ENCODE measurements at places on chromosomes 7 and 10.

DNA sequence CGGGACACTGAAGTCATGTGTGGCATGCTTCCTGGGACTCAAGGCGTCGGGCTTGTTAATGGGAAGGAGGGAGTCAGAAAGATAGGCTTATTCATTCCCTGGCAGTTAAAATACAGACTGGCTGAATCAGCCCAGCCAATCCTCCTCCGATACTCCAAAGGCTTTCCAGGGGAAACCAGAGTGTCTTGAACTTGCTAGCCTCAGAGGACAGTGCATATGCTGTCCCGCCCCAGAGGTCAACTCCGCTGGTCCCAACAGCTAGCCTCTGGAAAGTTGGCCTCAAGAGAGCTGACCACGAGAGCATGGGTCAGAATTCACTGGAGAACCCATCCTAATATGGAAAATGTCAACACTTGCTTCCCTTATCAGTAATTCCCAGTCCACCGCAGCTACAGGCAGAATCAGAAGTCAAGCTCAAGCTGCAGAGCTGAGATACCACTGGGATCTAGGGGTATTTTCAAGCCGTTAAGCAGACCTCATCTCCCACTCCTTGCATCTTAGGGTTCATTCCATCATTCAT lies 43.0 kb downstream of the ELMO1 start:
- no peak for DNase-seq

GRCh38 chr7:107644309-107644974 lies 16.2 kb upstream of the SLC26A4 start:
- no peak for DNase-seq

DNA sequence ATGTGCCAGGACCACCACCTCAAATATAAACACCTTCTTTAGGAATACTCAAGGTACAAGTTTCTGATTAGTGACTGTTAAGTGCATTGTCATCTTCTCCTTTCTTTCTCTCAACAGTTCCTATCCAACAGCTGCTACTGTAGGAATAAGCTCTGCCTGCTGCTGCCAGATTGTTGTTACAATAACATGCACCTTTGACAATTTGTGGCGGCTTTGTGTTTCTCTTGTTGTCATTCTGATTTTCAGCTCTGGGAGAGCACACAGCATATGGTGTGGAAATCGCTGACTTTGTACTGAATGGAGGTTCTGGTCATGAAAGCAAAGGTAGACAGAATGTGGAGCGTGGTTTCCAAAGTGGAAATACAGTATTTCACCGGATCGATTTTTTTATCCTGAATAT lies 182.8 kb downstream of the SEC23IP start:
- no peak for DNase-seq

GRCh38 chr7:25565949-25566348 lies 337.7 kb upstream of the NPVF start:
- no peak for DNase-seq

DNA sequence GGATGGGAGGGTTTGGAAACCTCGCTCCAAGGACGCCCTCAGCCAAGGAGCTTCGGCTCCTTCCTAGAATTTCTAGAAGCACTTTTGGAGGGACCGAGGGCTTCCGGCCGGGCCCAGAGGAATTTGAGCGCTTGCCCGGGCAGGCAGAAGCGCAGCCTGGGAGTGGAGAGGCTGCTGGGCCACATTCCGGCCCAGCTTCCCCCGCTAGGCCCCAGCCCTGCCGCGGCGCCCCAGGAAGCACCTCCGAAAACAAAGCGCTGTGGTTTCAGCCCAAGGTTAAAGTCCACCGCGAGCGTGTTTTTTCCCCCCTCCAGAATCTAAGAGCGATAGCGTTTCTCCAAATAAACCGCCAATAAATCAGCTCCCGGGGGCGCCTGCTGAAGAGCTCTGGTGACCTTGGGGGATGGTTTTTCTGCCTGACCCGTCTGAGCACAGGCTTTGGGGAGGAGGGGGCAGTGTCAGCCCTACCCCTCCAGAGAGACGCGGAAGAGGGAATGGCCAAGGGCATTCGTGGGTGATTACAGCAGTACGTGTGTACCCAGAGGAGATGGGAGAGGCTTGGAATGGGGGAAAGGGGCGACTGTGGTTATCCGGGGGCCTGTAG lies 5.7 kb upstream of the TNRC18 start:
- no peak for DNase-seq

- DNase-seq = no peak
Measured at GRCh38 chr10:13633689-13634088, 46.9 kb downstream of the PRPF18 start.

DNA sequence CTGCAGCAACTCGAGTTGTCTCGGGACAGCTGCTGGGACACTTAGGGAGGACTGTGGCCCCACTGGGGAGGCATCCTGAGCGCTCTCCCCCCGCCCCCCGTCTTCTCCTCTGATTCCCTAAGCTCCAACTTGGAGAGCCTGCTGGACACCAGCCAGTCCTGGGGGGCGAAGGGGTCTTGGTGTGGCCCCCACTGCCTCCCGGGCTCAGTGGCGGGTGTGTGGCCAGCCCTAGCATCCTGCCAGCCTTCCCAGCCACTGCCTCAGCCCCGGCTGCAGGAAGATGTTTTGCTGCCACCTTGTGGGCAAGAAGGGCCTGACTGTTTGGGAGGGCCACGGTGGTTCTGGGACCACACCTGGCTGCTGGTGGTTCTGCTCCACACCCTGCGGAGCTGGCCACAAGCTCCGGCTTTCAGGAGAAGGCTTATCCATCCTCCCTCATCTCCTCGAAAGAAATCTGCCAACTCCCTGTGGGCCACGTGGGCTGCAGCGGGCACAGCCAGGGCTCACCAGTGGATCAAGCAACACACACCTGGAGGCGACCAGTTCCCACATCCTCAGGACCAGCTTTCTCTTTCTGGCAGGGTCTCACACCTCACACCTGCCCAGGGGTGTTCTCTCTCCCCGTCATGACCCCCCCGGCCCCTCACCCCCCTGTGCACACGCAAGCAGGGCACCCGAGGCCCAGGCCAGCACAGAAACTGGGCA lies 24.8 kb downstream of the AGAP3 start:
- no peak for DNase-seq

DNA sequence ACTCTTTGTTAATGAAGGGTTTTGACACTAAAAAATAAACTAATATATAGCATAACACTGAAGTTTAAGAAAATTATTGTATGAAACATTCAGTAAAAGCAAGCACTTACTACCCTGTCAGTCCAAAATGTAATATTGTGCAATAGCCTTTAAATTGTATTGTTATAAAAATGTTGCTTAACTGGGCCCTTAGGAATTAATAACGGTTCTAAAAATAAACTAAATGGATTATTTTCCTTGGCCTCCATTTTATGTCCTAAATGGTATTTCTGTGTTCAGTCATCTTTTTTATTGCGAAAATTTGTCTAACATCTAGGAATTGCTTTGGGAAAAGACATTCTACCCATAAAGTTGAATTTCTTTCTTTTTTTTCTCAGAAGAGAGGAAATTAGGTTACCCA lies 49.0 kb upstream of the ABI1 start:
- DNase-seq = no peak

DNA sequence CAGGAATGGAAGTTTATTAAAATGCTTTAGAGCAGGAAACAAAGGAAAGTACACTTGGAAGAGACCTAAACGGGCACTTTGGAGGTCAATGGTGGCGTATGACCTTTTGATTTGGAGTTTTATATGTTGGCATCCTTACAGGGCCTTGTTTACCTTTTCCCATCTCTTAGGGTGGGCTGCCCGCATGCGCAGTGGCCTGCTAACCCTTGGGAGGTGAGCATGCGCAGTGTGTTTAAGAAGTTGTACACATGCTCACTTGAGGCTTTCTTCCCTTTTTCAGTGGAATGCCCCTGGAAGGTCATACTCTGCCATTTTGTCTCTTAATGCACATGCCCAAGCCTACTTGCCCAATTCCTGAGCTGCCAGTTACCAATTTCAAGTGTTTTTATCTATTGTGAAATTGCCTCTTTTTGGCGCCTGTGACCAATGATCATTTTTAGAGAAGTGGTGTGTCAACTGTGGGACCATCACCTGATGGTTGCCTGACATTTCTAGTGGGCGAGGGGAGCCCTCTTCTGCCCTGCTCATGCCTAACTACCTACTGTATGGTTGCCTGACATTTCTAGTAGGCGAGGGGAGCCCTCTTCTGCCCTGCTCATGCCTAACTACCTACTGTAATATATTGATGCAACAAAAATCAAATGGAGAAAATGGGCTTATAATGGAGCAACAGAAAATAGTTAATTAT lies 138.0 kb downstream of the PPP1R9A start:
- DNase-seq = no peak

DNA sequence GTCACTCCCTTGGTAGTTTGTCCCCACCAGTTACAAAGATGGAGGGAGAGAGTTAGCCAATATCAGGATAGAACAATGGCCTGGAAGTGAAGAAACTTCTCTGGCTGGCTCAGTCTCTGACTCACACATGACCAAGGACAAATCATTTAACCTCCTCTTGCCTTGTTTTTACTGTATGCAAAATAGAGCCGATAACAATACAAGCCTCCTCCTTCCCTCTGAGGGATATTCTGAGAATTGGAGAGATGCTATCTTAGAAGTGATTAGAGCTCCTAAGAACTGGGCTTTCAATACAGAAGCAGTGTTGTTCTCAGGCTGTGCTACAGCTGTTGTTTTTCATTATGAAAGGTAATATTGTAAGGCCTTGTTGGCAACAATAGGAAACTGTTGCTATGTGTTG lies 87.7 kb upstream of the EGR2 start:
- DNase-seq = no peak

DNA sequence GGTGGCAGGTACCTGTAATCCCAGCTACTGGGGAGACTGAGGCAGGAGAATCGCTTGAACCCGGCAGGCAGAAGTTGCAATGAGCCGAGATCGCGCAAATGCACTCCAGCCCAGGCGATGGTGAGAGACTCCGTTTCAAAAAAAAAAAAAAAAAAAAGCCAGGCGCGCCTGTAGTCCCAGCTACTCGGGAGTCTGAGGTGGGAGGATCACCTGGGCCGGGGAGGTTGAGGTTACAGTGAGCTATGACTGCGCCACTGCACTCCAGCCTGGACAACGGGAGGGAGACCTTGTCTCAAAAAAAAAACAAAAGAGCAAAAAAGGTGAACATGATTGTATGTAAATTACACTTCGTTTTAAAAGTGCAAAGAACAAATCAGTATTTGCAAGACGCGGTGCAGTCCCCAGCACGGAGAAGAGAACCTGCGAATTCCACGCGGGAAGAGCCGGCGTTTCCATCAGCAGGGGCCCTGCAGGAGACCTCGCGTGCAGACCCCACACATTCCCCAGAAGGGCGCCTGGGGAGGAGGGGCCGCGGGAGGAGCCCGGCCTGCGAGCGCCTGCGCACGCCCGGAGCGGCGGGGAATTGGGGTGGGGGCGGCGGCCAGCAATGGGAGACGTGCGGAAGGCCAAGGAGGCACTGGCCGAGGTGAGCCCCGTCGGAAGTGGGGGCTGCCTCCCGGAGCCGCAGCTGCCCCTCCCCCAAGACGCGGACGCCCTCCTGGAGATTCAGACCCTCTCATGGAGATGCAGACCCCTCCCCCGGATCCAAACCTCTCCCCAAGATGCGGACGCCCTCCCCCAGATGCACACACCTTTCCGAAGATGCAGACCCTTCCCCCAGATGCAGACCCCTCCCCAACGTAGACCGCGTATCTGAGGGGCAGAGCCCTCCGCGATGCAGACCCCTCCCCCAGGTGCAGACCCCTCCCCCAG lies 16.7 kb upstream of the SUN1 start:
- no peak for DNase-seq
